Frontal cortex (tissue), 4 donors: ENCODE measurements at places on chromosomes 11 and 22.

GRCh38 chr11:59259867-59260475 is 47.2 kb upstream of the MPEG1 start:
- no peak for DNase-seq

DNA sequence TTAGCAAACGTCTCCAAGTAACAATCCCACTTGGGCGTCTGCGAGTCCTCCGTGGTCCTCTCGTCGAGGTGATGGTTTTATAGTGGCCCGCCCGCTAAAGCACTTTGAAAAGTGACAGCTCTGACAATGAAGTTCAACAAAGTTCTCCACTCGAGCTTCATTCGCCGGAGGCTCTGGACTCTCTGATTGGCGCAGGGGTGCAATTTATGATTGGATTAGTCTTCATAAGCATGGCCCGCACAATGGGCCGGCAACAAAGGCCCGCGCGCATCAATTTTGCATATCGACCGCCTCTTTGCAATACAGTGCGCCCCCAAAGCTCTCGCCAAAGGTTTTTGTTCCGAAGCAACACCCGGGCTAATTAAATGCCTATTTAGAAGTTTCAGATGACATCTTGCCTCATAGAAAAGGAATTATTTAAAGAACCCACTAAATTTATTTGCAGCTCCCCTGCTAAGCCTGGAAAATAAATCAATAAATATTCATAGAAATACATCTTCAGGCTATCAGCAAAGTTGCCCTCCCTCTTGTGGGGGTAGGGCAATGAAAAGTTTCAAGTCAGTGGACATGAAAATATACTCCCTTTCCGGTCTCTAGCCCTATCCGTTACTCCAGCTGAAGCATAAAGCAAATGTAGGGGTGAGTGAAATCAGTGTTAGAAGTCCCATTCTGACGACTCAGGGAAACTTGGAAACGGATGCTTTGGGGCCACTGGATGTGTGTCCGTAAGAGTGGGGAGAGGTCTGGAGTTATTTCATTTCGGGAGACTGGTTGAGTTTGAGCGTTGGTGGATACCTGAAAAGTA is at the start of gene DBX1:
TSS of gene DBX1 (minus strand) at position 51 of the 805 bp plus-strand sequence. CDS start 151 bp downstream, outside the sequence.
- DNase-seq: no peak

GRCh38 chr11:45163956-45164575 is 17.6 kb downstream of the PRDM11 start:
- DNase-seq: no peak

DNA sequence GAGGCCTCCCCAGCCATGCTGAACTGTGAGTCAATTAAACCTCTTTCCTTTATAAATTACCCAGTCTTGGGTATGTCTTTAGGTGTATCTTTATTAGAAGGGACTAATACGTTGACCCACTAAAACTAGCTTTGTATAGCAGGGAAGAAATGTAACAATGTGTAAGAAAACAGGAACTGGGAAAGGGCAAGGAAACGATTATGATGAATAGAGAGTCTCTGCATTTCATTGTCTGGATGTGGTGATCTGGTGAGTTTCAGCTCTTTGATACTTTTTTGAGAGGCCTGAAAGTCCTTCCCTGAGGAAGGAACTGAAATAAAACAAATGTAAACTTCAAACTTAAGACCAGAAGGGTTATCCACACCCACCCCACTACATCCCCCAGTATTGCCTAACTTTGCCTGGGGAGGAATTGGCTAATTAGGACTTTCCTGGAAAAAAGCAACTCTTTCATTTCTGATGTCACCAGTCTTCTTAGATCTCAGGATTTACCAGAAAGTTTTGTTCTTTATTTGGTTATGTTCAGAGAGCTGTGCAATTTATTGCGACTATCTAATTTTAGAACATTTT is 119.0 kb downstream of the LDLRAD3 start:
- no peak for DNase-seq

DNA sequence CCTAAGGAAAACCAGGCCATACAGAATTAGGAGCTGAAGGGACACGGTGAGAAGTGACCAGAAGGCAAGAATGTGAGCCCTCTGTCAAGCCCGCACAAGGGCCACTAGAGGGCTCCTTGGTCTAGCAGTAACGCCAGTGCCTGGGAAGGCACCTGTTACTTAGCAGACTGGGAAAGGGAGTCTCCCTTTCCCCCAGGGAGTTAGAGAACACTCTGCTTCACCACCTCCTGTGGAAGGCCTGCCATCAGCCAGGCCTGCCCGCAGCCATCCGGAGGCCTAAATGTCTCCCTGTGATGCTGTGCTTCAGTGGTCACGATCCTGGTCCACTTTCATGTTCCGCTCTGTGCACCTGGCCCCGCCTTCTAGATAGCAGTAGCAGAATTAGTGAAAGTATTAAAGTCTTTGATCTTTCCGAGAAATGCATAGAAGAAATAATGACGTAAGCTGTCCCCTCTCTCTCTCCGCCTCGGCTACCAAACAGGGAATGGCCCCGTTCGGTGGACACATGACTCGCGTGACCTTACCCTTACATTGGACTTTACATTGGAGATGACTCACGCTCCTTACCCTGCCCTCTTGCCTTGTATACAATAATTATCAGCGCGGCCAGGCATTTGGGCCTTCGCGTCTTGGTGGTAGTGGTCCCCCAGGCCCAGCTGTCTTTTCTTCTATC is 10.7 kb upstream of the GSTP1 start:
- DNase-seq: no peak
